Activated CD4-positive, alpha-beta T cell treated with anti-CD3 and anti-CD28 coated beads, Interleukin-2, amount 50 U/mL, for 1 hour (primary cell): ENCODE measurements at places on chromosomes 12 and 14.

DNA sequence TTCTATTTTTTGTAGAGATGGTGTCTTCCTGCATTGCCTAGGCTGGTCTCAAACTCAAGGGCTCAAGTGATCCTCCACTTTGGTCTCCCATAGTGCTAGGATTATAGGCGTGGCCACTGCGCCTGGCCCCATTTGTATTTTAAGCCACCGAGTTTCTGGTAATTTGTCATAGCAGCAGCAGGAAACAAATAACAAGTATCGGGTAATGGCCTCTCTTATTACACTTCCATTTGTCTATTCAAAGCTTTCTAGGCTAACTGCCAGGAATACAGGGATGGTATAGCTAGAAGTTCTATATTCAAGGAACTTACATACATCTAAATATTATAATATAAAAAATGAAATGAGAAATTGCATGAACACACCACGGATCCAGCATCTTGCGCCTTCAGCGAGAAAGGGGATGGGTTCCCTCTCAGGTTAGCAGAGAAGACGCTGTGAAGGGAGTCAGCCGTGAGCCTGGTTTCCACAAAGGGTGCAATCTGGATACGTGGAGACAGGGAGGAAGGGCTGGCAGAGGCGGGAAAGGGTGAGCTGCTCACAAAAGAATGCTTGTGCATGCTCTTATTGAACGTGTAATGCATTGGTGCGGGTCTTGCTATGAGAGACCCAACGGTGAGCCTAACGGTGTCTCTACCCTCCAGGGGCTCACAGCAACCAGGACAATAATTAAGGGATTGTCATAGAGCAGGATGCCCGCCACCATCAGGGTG, 9.5 kb downstream of the BDKRB1 start:
- DNase-seq, result no peak

GRCh38 chr14:25899197-25899596, 698.6 kb downstream of the NOVA1 start:
- no peak for DNase-seq

- DNase-seq, result no peak
These were observed 116.1 kb downstream of the SCARB1 start for GRCh38 chr12:124747426-124748161.

- no peak for DNase-seq
These were observed 11.1 kb downstream of the PTGES3 start for GRCh38 chr12:56676851-56677580.

GRCh38 chr12:105983622-105984320, 155.0 kb downstream of the NUAK1 start:
- DNase-seq, result no peak

- no peak for DNase-seq
These were observed 2.9 kb upstream of the BIN2 start for GRCh38 chr12:51326698-51327439.

- peak; percentile 67 for DNase-seq
These were observed 28.6 kb downstream of the PIGH start for GRCh38 chr14:67571275-67571990.

DNA sequence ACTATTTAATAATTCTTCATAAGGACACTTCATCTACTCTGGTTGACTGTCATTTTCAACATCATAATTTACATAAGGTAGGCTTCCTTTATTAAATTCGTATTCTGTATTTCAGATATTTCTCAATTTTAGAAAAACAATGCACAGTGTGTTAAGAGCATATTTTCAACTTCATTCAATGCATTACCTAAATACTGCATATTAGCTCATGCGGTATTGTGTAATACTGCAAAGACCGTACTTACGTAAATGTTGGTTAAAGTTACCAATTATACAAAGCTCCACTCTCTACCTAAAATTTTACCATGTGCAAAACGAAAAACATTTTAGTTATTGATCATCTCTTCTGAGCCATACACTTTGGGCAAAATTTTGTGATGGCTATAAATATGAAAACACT, 62.8 kb downstream of the EXOC5 start:
- DNase-seq, result no peak

GRCh38 chr14:75875958-75876357, 105.8 kb downstream of the TGFB3 start:
- no peak for DNase-seq

DNA sequence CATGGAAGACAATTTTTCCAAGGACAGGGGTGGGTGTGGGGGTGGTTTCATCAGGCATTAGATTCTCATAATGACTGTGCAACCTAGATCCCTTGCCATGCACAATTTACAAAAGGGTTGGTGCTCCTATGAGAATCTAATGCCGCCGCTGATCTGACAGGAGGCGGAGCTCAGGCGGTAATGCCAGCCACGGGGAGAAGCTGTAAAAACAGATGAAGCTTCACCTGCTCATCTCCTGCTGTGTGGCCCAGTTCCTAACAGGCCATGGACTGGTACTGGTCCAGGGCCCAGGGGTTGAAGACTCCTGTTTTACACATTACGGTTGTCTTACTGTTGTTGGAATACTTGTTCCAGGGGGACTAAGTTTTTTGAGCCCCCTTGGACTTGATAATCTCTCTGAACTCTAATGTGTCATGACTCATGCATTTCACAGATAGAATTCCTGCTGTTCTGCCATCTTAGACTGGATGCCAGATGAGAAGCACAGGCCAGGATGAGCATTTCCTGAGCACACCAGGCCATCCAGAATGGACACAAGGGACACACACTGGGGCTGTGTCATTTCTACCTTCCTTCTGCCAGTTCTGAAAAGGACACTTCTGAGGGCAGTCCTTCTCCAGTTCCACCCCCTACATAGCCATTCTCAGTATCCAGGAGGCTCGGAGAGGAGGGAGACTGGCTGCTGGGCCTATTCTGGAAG, 5.8 kb downstream of the PLEKHD1 start:
- DNase-seq, result no peak

GRCh38 chr12:14366209-14367039, 942 bp downstream of the ATF7IP start:
- no peak for DNase-seq

GRCh38 chr14:90087433-90087832, 25.6 kb downstream of the KCNK13 start:
- no peak for DNase-seq

DNA sequence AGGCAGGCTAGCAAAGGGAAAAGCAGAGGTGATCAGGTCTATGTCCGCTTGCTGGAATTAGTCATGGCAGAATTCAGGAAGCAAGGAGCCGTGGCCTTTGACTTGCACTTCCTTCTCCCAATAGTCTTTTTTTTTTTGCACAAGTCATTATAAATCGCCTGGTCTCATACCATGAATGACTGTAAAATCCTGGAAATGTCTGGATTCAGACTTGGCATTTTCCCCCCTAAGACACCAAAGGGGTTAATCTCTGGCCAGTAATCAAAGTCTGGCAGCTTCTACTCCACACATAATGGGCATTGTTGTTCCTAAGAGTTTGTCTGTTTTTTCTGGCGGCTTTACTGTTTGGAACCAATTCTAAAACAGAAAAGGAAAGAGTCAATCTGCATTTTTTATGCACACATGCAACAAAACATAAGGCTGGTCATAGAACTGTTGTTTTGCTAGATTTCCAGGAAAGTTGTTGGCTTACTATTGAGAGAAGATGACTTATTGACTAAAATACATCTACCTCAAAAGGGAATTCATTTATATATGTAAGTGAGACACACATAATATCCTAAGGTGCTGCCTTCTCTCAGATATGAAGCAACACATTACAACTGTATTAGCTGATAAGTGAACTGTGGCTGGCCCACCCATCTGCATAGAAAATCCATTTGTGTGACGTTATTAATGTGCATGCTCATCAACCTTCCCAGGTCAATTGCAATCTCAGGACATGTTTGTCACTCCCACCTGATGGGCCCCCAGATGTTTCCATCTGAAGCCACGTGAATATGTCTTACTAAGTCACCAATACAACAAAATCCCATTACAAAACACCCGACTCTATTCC, 157.3 kb downstream of the BTG1 start:
- DNase-seq, result no peak
